Activated naive CD4-positive, alpha-beta T cell treated with Interleukin-2 at 50 U/mL for 16 hours (primary cell): ENCODE measurements at places on chromosomes 5 and 9.

- no peak for DNase-seq
Observed at GRCh38 chr9:128892221-128892921, 10.4 kb downstream of the LRRC8A start.

- DNase-seq, result no peak
Observed at GRCh38 chr9:123484130-123484529, 128.1 kb downstream of the CRB2 start.

GRCh38 chr9:83362341-83362995 is 175.7 kb downstream of the FRMD3 start:
- DNase-seq, result no peak

GRCh38 chr5:88741964-88742363 is 141.0 kb downstream of the MEF2C start:
- DNase-seq, result no peak

DNA sequence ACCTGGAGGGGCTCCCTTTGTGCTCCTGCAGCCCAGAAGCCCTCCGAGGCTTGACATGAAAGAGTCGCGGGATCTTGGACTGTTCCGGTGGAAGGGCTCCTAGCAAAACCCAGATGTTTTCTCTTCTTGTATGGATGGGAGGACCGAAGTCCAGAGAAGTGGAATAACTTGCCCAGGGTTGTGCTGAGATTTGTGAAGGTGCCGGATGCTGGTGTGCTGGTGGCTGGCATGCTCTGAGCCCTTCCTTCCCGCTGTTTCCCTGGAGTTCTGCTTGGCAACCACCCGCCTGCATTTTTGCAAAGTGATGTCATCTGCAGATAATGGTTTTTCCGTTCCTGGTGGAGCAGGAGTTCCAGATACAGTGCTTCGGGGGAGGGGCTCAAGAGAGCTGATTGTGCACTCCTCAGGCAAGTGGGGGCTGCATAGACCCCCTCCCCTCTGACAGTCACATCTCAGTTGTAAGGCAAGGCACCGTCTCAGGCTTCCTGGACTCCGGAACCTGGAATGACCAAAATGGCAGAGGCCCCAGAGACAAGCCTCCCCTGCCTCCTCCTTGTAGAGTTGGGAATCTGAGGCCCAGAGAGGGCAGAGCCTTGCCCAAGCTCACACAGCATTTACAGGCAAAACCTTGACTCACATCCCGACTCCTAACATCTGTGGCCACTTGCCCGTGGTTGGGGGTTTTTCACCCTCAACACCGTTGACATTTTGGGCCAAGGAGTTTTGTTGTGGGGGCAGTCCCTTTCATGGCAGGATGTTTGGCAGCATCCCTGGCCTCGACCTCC is 157.0 kb downstream of the RGS3 start:
- DNase-seq, result no peak

DNA sequence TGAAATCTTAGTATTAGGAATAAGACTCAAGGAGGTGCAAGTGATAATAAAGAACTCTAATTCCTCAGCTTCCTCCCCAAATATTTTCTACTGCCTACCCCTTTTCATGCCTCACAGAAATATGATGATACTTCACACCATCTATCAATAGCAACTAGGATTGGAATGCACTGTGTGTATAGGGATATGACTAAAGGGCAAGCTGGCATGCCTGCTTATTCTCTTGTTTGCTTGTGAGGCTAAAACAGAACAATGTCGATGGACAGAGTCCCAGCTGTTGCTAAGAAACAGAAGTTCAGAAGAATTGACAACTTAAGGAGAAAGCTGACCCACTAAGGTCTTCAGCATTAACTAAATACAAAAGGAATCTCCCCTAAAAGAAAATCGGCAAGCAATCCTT is 9.7 kb upstream of the CHD1 start:
- no peak for DNase-seq

- no peak for DNase-seq
Observed at GRCh38 chr5:150060471-150060870, 25.9 kb downstream of the CSF1R start.

GRCh38 chr5:306011-306805 is 15.3 kb upstream of the AHRR start:
- no peak for DNase-seq

- no peak for DNase-seq
Observed at GRCh38 chr5:56116599-56117141, 116.5 kb downstream of the ANKRD55 start.
